ENCODE measurements at places on chromosomes 13 and 19.

DNA sequence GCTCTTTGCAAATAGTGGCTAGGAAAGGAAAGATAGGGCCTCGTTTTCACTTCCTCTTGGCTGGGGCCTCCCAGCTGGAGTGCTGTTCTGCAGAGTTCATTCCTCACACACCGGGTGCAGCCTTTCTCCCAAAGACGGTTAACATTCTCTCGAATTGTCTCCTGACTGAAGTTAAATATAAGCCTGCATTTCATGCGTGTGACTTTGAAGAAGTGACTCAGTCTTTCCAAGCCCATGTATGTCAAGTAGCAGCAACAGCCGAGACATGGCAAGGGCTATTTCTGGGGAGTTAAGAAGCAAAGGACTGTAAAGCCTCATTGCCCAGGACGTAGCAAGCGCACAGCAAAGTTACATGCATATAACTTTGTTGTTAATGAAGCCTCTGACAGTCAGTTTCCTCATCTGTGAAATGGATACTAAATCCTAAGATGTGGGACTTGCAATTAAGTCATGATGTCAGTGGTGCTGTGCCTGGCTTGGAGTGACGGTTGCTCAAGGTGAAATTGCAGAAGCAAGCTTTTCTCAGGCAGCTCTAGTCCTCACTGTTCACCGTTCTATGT is 502.4 kb downstream of the MYO16 start:
- DNase-seq = no peak

GRCh38 chr13:74246487-74246886 is 112.3 kb upstream of the KLF12 start:
- DNase-seq = no peak

GRCh38 chr19:28908941-28909340 is 304.0 kb downstream of the UQCRFS1 start:
- DNase-seq = no peak

GRCh38 chr13:23505007-23505406 is 65.2 kb upstream of the TNFRSF19 start:
- DNase-seq = no peak

- DNase-seq = no peak
Observed at GRCh38 chr13:80132741-80133601, 208.0 kb downstream of the SPRY2 start.

DNA sequence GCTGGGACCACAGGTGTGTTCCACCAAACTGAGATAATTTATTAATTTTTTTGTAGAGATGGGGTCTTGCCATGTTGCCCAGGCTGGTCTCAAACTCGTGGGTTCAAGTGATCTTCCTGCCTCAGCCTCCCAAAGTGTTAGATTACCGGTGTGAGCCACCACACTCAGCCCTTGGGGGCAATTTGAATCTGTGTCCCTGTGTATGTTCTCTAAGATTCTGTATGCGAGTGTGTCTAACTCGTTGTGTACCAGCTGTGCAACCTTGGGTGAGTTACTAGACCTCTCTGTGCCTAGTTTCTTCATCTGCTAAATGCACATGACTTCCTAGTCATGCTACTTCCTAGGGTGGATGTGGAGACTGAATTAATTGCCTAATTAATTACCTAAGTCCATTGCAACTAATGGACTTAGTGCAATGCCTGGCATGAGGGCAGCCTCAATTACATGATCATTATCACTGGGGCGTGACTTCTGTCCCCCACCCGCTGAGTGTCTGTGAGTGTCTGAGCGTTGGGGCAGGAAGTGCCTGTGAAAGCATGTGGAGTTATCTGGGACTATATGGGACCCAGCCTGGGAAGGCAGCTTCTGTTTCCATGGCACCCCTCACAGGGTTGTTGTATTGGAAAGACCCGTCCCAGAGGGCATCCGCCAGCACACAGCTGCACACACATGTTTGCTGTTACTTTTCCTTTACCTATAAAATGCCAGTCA is 1.8 kb upstream of the NCCRP1 start:
- DNase-seq = no peak

- DNase-seq = no peak
Observed at GRCh38 chr13:100356889-100357288, 231.7 kb downstream of the GGACT start.

- no peak for DNase-seq
Observed at GRCh38 chr13:51538591-51539179, 45.6 kb upstream of the WDFY2 start.

GRCh38 chr13:41494202-41494601 is 36.9 kb downstream of the RGCC start:
- no peak for DNase-seq

- no peak for DNase-seq
Observed at GRCh38 chr13:83086088-83086487, 796.2 kb downstream of the SLITRK1 start.

DNA sequence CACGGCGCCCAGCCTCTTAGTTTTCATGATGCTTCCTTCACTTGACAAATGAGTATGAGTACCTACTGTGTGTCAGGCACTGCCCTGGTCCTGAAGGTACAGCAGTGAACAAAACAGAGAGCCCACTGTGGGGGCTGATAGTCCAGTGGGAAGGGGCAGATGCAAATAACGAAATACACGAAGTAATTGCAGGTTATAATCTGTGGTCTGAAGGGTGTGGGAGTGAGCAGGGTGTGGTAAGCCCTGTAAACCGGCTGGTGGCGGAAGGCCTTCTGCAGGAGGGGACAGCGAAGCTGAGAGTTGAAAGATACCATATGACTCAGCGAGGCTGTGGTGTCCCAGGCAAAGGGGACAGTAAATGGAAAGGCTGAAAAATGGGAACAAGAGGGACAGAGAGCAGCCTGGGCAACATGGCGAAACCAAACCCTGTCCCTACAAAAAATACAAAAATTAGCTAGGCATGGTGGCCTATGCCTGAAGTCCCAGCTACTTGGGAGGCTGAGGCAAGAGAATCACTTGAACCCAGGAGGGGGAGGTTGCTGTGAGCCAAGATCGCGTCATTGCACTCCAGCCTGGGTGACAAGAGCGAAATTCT is 60.5 kb downstream of the MAP4K1 start:
- no peak for DNase-seq

DNA sequence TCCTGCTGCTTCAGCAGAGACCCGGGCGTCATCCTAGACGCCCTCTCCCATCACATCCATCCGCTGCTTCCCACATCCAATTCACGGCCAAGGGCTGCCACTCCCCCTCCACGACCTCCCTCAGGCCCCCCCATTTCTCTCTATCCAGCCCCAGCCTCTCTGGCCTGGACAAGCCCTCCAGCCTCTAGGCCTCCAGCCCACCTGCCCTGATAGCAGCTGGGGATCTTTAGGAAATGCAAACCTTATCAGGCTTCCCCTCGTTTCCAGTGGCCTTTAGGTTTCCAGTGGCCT is 51.6 kb downstream of the PEPD start:
- no peak for DNase-seq

DNA sequence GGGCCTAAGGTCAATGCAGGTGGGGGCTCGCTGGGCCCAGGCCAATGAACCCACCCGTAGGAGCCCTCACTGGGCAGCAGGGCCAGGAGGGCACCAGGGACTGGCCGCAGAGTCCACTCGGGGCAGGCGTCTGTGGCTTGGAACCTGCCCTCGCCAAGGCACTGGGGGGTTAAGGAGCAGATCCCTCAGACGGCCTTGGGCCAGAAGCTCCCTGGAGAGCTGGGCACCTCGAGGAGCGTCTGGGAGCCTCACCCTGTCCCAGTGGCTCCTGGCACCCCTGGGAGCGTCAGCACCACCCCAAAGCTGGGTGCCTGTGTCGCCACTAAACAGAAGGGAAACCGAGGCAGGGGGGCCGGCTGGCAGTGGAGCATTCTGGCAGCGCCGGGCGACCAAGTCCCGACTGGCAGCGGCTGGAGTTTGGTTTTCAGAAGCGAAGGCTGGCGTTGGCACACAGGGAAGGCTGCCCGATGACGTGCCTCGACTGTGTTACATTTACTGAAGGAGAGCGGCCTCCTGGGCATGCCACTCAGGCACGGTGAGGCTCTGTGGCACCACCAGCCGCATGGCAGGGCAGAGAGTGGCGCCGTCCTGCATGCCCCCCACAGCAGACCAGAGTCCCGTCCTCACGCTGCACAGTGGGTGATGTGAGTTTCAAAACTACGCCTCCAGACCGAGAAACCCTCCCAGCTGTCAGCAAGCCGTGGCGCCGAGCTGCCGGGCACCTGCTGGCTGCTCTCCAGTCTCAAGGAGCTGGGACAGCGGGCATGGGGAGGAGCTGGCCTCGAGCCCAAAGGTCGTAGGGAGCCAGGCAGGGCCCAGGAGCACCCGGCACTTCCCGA is 9.2 kb upstream of the MEX3D start:
- no peak for DNase-seq
